ENCODE measurements at places on chromosomes 6 and 20.

DNA sequence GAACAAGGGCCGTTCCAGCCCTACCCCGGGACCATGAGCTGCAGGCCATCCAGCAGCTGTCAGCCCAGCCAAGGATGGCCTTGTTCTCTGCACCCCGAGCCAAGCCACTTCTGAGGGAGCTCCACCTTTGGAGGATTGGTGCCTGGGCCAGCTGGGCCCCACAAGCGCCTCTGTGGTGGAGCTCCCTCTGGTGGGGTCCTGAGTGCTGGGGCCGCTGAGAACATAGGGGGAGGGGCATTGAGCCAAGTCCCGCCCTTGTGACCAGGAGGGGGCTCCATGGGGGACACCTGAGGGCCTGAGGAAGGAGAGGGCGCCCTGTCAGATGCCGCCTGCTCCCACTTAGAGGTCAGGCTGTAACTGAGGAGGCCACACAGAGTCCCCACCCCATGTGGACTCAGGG is 43.2 kb downstream of the YTHDF1 start:
- no peak for DNase-seq

GRCh38 chr20:43389839-43390626 is 67.7 kb upstream of the SRSF6 start:
- DNase-seq = no peak

- no peak for DNase-seq
Measured at GRCh38 chr6:111628142-111628850, 22.6 kb upstream of the TRAF3IP2 start.

DNA sequence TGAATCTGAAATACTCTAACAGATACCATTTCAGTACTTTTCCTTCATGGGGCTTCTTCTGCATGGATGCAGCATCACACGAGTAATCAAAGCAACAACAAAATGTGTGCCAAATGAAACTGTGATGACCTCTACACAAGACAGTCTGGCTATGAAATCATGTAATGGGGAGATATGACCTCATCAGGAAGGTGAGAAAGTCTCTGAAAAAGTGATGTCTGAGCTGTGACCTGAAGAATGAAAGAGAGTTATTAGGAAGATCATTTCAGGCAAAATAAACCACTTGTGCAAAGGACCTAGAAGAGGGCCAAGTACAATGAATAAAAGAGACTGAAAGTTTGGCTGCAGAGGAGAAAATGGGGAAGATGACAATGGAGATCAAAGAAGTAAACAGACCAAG is 182.8 kb downstream of the PTPRK start:
- no peak for DNase-seq

DNA sequence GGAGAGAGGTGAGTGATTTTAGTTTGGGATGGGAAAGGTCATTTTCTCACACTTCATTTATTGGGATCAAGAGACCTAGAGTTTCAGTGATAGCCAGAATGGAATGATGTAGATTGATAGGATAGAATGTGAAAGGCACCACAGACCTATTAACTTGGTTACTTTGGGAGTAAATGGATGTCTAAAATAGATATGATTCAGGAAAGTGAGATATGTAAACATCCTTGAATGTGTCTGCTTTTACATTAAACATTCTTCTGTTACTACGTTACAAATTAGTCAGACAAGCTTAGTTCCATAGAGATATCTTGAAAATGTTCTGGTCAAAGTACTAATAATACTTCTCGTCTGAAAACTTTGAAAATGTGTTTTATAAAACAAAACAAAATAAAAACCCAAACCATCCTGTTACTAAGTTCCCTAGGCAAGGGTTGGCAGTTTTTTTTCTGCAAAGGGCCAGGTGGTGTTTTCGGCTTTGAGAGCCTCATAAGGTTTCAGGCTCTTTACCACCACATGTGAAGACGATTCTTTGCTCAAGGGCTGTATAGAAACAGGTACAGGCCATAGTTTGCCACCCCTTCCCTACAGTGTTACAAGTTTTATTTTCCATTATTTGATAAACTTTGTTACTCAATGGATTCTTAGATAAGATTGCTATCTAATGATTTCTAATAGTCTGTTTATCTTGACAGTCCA is 3.4 kb downstream of the CYB5R4 start:
- no peak for DNase-seq

GRCh38 chr20:61742097-61742825 is 323.4 kb downstream of the TAF4 start:
- DNase-seq = no peak

GRCh38 chr6:14313248-14313647 is 195.7 kb downstream of the CD83 start:
- DNase-seq = no peak

- no peak for DNase-seq
Measured at GRCh38 chr6:110542311-110543024, 66.1 kb upstream of the SLC22A16 start.

GRCh38 chr20:23206995-23207394 is 120.9 kb upstream of the CD93 start:
- DNase-seq = no peak

All from stimulated activated CD8-positive, alpha-beta memory T cell treated with anti-CD3 and anti-CD28 coated beads, Interleukin-15, amount 100 ng/mL, for 24 hours (primary cell).